Muscle of arm (tissue), 14 donors: ENCODE measurements at places on chromosomes 2 and 18. TPM values are rescaled to one million over a fixed set of nuclear protein-coding genes. Genes with fewer than 3 reads are reported as not detected.

- peak; percentile 52 for DNase-seq
Measured at GRCh38 chr2:176461098-176461808, 192.0 kb downstream of the MTX2 start.

Gene NDC80
- 9.5 TPM for polyA plus RNA-seq

GRCh38 chr18:77911971-77912605 lies 662.4 kb downstream of the GALR1 start:
- no peak for DNase-seq

Gene LYG1
- polyA plus RNA-seq = not detected

DNA sequence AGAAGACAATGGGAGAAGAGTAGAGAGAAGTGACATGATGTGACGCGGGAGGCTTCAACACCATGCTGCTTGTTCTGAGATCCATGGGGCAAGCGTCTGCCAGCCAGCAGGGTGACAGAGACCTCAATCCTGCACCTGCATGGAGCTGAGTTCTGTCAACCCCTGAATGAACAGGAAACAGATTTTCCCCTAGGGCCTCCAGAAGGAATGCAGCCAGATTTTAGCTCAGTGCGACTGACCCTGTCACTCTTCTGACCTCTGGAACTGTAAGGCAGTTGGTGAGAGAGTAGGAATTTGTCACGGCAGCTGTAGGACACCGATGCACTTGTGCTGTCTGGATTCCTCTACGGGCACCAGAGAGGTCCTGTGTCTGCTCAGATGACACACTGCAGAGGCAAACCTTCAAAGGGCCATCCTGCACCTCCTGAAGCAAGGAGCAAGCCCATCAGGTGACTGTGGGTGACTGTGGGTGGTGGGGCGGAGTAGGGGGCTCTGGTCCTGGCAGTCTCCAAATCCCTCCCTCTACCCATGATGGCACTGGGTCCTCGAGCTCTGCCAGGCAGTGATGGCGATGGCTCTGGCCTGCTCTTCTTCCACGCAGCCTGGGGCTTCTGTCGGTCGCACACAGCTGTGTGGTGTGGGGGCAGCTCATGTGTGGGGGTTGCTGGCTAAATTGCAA lies 194.3 kb upstream of the TWIST2 start:
- no peak for DNase-seq

Gene SULT1C4
- 22.4 TPM for polyA plus RNA-seq

GRCh38 chr18:29307982-29308381 lies 1131.1 kb upstream of the CDH2 start:
- no peak for DNase-seq

Gene CD207
- 0.11 TPM for polyA plus RNA-seq

- DNase-seq = no peak
Measured at GRCh38 chr18:71116535-71116934, 827.7 kb downstream of the SOCS6 start.

GRCh38 chr2:216855605-216856004 lies 4.3 kb downstream of the TNP1 start:
- DNase-seq = no peak

DNA sequence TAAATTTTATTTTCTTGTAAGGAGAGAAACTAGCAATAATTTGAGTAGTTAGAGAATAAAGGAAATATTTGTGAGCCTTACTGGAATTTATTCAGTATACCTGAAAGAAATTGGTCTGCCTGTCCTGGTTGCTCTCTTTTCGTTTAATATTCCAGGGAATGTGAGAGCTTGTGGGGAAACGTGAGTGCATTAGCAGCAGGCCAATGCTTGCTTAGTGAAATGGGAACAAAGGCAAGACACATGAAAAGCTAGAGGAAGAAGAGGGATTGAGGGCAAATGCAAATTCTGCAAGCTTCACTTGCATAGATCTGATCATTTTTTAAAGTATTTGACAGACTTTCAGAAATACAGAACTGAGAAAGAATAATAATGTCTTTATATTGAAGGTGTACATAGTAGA lies 111.0 kb downstream of the ERBB4 start:
- no peak for DNase-seq

DNA sequence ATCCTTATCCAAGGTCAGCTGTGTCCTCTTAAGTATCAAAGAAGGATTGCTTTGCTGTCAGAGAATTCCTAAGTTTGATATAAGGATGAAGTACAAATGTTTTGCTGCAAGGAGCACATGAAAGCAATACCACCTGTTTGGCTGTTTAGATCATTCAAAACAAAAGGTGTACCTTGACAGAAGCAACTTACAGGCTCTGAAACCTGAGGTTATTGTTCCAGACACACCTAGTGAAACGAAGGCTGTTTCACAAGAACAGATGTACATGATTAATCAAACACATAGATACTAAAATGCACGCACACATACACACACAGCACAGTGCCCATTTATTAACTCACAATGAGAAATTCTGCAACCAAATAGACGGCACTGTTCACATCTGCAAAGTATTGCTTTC lies 166.2 kb downstream of the RBM43 start:
- DNase-seq = no peak

Gene SERPINB4
- 0.67 TPM for polyA plus RNA-seq

DNA sequence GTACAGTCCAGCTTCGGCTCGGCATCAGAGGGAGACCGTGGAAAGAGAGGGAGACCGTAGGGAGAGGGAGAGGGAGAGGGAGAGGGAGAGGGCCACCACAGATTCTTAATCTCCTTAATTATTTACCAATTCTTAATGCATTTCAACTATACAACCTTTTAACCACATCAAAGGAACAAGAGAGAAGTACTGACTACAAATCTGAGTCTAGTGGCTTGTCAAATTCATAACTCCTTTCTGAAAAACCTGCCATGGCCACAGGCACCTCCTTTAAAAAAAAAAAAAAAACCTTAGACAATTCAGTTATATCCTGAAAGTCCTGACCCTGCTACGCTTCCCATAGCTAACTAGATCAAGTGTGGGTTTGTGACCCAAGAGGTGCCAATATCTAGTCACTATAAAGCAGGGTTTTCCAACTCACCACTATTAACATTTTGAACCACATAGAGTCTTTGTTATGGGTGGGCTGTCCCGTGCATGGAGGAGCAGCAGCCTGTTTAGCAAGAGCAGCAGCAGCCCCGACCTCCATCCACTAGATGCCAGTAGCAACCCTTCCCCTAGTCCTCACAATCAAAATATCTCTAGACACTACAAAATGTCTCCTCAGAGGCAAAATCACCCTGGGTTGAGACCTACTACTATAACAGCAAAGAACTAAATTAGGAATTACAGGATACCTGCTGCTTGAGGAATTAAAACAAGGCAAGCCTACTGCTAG lies 6.8 kb downstream of the ESCO1 start:
- DNase-seq = no peak

Gene GCKR
- not detected for polyA plus RNA-seq

DNA sequence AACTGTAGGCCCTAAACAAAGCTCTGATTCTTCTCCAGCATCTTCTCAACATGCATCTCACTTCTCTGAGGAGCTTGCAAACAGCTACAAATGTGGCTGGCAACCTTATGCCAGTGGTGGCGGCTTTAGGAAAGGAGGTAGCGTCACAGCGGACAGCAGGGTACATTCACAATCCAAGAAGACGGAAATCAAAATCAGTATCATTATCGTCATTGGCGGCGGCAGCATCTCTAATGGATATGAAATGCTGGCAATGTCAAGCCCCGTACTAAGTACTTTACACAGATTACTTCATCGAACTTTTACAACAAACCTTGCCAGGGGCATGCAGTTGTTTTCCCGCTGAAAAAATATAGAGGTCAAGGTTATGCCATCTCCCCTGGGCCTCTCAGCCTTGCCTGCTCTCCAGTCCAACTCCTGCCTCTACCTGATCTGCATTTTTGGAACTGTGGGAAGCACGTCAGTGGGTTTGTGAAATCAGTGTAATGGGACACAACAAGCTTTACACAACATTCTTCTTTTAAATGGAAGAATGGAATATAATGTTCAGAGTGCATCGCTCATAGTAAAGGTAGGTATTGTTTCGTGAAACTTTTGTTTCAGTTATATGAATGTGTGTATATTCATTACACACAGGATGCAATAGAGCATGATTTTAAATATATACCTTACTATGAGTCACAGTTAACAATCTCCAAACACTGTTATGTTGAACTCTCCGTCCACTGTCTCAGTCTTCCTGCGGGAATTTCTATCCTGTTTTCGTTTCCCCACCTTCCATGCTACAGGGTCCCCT lies 152.9 kb downstream of the TTC32 start:
- no peak for DNase-seq

Gene G6PC2
- polyA plus RNA-seq = not detected

GRCh38 chr2:72292433-72292832 lies 144.8 kb upstream of the CYP26B1 start:
- no peak for DNase-seq

Gene CREG2
- 4.8 TPM for polyA plus RNA-seq

DNA sequence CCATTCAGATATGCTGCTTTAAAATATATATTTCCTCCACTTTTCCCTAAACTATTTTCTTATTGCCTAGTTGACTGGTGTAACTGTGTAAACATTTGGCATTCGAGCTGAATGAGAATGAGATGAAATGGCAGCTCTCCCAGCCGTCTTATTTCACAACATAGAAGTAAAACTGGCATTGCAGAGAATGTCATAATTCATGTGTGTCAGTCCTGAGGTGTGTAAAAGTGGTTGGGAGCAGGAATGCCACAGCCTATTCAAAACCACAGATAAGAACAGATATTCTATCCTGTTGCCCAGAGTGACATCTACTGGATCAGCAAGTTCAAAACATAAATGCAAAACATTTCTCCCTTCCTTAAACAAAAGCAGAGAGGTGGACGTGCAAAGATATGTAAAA lies 565.5 kb upstream of the CHAC2 start:
- DNase-seq = peak; percentile 33

DNA sequence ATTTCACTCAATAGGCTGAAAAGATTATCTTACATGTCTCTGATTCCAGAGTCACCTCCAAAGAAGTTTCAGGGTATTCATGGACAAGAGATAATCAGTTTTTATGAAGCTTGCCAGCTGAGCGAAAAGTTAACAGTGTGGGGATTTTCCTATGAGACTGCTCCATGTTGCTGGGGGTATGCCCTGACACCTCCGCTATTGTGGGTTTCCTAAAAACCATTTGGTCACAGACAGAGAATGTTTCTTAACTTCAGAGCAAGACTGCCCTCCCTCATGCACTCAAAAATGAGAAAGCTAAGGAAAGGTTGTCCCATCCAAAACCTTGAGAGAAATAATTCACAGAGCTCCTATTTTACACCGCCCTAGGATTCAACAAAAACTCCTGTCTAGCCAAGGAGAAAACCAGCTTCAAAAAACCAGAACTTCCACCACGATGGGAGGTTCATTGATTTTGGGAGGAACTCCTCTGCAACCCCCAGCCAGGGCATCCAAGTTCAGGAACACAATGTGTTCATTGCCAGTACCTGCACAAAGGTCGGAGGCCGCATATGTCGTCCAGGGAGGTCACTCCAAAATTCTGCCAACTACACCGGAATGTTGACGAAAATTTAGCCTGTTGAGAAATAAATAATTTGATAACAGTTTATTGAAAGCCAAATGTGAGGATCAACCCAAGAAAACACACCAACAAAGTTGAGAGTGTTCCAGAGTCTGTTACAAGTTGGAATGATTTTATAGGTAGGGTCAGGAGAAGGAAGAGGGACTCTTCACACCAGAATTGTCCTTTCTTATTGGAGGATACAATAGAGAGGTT lies 104.3 kb downstream of the SP100 start:
- DNase-seq = no peak

Gene MYO1B
- polyA plus RNA-seq = 89.1 TPM

- DNase-seq = no peak
Measured at GRCh38 chr2:11855064-11855760, 108.8 kb downstream of the LPIN1 start.

Gene PTPRN
- polyA plus RNA-seq = not detected

DNA sequence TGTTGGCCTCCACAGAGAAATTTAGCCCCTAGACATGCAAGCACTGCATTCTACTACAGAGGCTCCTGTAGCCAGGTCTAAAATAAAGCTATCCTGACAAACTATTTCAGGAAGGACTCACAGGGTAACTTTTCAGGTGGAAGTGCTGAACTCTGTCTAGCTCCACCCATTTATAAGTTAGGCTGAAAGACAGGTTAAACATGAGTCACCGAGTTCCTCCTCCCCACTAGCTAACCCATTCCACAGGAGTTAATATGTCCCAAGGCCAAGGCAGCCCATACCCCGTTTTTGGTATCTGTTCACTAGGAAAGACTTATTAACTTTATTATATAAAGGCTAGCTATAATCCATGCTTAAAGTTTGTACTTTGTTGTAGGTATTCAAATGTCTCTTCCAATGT lies 3.5 kb downstream of the CWC22 start:
- DNase-seq = no peak

DNA sequence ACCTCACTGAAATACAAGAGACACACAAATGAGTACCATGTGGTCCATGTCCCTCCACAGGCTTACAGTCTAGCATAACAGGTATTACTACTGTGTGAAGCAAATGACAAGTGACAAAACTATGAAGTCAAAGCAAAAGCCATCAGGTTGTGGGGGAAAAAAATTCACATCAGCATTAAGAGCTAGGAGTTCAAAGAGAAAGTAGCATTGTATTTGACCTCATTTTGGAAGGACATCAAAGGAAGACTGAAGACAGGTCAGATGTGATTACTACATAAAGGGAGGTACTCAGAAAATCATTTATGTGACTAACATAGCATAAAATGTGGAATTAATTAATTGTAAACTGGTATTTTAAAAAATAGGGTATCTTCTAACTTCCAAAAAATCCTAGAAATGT lies 224.2 kb downstream of the CDH2 start:
- DNase-seq = no peak

- no peak for DNase-seq
Measured at GRCh38 chr2:66602341-66602740, 167.4 kb downstream of the MEIS1 start.

GRCh38 chr2:101515477-101515876 lies 40.6 kb upstream of the RFX8 start:
- peak; percentile 61 for DNase-seq

Gene RGPD3
- 0.18 TPM for polyA plus RNA-seq

DNA sequence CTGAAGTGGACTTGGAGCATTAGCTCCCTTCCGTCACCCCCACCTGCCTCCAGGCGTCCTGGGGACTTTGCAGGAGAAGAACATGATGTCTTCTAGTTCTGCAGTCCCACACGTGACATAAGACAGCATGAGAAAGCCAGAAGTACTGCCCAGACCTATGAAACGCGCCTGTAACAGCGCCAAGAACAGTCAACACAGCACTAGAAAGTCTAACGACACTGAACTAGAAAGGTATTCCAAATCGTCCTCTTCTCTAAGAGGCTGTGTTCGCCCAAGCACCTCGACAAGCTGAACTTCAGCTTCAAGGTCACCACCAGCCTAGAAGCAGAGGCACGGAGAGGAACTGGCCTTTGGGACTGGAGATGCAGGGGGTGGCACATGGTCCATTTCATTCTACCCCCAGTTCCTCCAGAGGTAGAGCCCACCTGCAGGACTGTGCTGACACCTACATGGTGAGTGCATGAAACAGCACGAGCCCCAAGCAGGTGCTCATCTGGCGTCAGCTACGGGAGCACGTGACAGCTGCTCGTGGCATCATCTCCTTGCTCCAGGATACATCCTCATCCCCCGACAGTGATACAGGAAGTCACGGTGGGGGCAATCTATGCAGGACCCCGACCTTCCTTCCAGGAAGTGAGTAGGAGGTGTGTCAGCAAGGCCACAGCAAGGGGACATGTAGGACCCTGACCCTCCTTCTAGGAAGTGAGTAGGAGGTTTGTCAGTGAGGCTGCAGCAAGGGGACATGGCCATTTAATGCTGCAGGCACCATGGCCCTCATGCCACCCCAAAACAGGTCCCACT lies 3.7 kb downstream of the HDAC4 start:
- DNase-seq = no peak
